Stimulated activated CD8-positive, alpha-beta memory T cell treated with anti-CD3 and anti-CD28 coated beads, Interleukin-4, amount 100 ng/mL, for 48 hours (primary cell): ENCODE measurements at places on chromosomes 7 and 10.
A peak's percentile ranks its signal among the peaks of the same experiment; 100 is the strongest.

DNA sequence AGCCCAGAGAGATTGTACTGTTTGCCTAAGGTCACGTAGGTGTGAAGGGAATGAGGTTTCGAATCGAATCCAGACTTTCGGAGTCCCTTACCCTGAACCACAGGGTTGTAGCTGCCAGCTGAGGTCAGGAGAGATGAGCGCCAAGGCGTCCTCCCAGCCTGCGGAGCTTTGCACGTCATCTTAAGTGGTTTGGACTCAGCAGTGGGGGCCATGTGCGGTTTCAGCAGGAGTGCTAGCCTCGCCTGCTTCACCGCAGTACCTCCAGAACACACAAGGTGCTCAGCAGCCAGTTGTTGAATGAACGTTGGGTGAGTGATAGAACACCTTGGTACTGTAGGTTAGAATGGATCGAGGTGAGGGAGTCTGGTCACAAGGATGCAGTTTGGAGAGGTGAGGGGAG lies 74.9 kb upstream of the PPIF start:
- DNase-seq, result no peak

DNA sequence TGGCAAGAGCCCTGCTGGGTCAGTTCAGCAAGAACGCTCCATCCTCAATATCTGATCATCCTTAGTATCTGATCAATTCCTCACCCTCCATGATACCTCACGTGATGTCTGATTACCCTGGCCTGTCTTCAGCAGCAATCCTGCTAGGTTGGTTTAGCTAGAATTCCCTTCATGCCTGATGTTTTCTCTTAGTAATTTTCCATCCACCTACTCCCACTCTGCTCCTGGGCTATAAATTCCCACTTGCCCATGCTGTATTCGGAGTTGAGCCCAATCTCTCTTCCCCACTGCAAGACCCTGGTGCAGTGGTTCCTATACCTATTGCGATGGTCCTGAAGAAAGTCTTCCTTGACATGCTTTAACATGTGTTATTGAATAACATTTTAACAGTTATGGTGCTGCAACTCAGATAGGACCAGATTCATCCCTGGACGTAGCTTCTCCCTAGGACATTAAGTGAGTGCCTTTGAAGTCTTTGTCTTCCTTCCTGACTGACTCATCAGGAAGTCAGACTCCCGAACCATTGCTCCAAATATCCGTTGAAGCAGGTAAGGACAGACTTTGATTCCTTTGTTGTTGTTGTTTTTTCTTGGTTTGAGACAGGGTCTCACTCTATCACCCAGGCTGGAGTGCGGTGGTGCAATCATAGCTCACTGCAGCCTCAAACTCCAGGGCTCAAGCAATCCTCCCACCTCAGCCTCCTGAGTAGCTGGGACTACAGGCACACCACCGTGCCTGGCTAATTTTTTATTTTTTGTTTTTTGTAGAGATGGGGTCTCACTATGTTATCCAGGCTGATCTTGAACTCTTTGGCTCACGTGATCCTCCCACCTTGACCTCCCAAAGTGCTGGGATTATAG lies 29.4 kb upstream of the CLDN3 start:
- no peak for DNase-seq

GRCh38 chr7:1934756-1935155 lies 264.7 kb downstream of the ELFN1 start:
- no peak for DNase-seq

GRCh38 chr7:55152516-55152915 lies 133.7 kb downstream of the EGFR start:
- no peak for DNase-seq

- no peak for DNase-seq
Observed at GRCh38 chr10:67827811-67828210, 10.2 kb downstream of the DNAJC12 start.

- DNase-seq, result no peak
Observed at GRCh38 chr10:5774987-5775620, 38.1 kb downstream of the GDI2 start.

DNA sequence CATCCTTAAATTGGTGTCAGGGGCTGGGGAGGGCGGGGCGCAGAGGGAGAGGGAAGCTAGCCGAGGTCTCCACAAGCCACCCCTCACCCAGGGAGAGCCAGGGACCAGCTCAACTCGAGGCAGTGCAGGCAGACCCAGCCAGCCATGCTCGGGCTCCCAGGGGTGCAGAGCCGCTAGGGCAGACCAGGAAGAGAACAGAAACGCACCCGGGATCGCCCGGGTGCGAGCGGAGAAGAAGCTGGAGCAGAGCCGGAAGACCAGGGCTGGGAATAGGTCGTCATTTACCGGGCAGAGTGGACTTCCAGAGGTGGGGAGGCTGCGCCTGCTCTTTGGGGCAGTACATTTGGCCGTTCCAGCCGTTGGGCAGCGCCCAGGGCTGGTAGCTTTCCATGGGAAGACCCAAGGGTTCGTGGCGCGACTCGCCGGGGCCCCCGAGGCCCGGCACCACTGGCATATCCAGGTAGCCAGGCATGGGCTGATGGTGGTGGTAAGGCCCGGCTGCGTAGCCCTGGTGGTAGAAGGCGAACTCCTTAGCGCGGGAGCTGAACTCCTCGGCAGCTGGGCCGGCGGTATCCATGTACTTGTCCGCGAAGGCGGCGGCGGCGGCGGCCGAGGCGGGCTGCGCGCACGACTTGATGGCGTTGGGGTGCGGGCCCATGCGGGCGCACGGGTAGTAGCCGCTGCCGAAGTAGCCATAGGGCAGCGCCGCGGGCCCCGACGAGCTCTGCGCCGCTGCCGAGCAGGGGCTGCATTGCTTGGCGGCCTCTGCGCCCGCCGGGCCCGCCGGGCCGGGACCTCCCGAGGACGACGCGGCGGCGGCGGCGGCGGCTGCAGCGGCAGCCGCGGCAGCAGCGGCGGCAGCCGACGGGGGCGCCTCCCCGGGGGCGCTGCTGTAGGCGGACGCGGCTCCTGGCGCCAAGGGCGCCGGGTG lies 755 bp downstream of the HOXA13 start:
- no peak for DNase-seq

GRCh38 chr10:113600569-113600968 lies 47.7 kb downstream of the HABP2 start:
- DNase-seq, result no peak

- peak; percentile 59 for DNase-seq
Observed at GRCh38 chr10:32957341-32958084, 517 bp downstream of the ITGB1 start.

DNA sequence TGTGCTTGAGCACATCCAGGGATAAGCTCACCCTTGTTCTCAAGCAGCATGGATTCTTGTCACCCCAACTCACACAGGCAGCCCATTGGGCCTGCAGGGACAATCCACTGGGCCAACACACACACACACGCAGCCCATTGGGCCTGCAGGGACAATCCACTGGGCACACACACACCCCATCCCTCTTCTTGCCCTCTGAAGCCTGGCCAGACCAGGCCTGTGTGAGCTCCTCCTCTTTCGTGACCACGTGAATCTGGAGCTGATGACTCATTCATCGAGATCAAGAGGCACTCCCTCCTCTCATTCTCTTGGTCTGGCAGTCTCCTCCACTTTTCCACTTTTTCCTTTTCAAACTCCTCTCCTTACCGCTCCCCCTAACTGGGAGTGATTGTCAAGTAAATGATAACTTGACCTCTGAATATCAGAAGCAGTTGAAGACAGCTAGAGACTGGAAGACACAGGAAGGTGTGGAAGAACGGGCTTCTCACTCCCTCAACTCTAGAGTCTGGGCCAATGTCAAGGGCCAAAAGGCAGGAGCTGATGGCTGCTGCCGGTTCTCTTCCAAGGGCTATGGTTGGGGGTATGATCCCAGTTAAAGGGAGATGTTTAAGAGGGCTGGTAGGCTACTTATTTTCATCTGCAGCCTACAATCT lies 89.7 kb downstream of the HIPK2 start:
- DNase-seq, result no peak

DNA sequence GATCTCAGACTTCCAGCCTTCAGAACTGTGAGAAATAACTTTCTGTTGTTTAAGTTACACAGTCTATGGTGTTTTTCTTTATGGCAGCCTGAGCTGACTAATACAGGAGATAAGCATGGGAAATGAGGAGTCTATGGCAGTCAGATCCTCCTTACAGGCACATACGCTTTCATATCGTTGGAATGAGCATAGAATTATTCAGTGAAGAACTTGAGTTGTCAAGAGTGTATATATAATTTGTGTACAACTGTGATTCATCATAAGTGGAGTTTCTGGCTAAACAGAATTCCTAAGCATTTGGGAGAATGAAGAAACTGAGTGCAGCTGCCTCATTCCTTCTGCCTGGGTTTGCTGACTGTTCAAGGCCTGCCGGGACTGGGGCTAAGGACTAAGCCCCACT lies 516.7 kb downstream of the ADRA2A start:
- DNase-seq, result no peak

DNA sequence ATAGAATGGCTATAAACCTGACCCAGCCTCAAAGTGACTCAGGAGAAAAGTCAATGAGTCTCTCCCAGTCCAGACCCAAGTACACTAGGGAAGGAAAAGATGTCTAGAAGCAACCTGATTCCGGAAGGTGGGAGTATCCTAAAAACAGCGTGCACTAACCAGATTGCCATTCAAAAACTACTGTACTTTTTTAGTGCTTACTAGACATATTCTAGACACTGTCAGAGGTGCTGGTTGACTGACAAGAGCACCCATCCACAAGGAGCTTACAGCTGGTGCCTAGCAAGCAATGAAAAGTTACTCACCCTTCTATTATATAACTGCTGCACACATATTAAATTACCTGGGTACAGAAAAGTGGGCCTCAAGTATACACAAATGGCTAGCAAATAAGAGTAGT lies 81.0 kb downstream of the SIRT1 start:
- no peak for DNase-seq

GRCh38 chr7:6344278-6344677 lies 71.9 kb upstream of the CYTH3 start:
- no peak for DNase-seq

- DNase-seq, result no peak
Observed at GRCh38 chr10:72785409-72785808, 93.5 kb downstream of the MCU start.

DNA sequence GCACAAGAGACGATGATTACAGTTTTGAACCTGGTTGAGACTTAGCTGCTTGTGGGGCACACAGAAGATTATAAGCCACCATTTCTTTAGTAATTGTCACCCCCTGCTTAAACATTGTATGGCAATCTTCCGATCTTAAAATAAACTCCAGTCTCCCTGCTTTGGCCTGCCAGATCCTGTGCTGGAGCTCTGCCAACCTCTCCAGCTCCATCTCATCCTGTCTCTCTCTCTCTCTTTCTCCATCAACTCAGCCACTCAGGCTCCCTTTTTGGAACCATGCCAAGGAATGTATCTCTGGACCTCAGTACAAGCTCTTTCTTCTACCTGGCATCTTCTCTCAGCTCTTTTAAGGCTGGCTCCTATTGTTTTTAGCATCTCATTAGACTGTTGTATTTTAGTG lies 1053.2 kb downstream of the REEP3 start:
- DNase-seq, result no peak

DNA sequence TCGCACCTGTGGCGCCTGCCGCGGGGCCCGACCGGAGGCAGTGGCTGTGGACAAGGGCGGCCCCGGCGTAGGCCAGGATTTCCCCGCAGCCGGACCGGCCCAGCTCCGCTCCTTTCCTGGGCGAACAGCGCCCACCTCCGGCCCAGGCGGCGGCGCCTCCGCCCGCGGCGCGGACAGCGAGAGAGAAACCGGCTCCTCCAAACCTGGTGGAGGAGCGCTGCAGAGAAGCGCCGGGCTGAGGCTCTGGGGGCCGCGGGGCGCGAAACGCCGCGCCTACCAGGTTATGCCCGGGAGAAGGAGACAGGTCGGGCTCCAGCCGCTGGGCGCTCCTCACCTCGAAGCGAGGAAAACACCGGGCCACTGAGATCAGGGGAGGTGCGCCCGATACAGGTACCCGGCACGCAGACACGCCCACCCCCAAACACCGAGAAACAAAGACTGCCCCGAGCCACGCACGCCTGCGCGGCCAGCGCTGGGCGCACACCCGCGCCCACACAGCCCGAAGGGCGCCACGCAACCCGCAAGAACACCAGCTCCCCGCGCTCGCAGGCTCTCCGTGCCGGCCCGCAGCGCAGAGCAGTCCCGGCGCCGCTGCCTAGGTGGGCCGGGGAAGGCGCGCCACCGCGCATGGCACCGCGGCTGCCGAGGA lies 3.3 kb downstream of the GRID1 start:
- no peak for DNase-seq
